ENCODE measurements at places on chromosomes 4 and X.

DNA sequence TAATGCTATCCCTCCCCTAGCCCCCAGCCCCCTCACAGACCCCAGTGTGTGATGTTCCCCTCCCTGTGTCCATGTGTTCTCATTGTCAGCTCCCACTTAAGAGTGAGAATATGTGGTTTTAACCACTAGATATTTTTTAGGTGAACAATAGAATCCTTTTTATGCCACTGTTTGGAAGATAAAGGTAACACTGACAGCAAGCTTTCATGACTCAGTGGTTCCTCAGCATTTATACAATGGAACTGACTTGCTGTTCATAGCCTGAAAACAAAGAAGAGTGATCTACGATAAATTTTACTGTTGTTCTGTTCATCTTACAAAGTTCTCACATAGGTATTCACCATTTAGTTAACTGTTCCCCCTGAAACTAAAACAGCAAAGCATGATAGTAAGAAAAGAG, 147.8 kb downstream of the ARHGAP10 start:
- H3K27me3 ChIP-seq = no peaks in the 10 kb centered on the region
- H3K27ac ChIP-seq = no peak overlapping the region
- H3K36me3 ChIP-seq = no peaks in the 10 kb centered on the region
- no peaks in the 10 kb centered on the region for H3K4me1 ChIP-seq

- H3K4me1 ChIP-seq = no peaks in the 10 kb centered on the region
- no peak for DNase-seq
- no peak overlapping the region for H3K4me3 ChIP-seq
- no peaks in the 10 kb centered on the region for H3K27me3 ChIP-seq
- no peaks in the 10 kb centered on the region for H3K36me3 ChIP-seq
These were observed 278.0 kb downstream of the FBXO8 start for GRCh38 chr4:174005422-174005821.

DNA sequence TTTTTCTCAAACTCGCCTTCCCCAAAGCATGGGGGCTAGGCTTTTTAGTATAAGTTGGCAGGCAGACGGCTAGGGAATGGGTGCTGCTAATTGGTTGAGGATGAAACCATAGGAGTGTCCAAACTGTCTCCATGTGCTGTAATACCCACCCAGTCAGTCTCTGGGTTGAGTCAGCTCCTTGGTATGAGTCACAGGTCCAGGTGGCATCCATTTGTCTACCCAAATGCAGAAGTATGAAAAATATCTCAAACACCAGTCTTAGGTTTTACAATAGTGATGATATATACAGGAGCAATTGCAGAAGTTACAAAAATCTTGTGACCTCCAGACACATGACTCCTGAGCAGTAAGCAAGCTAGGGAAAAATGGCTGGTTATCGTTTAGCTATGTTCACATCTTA, 27.4 kb upstream of the CCSER1 start:
- H3K4me1 ChIP-seq = no peaks in the 10 kb centered on the region
- no peaks in the 10 kb centered on the region for H3K27me3 ChIP-seq
- no peak overlapping the region for H3K4me3 ChIP-seq
- no peak overlapping the region for H3K27ac ChIP-seq

DNA sequence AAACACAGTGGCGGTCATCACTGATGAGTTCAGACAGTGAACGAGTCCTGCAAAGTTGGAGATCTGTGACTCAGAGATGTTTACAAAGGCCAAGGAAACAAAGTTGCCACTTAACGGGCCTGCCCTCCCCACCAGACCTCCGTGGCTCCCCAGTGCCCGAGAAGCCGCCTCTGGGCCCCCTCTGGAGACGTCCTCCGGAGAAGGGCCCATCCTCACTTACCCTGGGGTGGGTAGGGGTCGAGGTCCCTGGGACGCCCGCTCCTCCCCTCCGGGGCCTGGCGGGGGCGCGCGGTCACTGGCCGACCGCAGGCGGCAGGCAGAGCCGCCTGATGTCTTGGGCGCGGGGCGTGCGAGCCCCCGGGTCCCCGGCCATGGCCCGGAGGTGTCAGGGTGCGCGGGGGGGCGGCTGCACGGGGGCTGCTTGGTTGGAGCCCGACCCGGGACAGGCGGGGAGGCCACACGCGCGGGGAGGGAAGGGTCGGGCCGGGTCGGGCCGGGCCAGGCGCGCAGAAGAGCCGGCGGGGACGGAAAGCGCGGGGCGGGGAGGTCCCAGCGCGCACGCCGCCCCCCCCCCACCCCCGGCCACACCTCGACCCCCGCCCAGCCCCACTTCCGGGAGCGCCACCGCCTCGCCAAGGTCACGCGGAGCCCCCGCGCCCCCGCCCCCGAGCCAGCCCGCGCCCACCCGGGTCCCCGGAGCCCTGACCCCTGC, 529 bp downstream of the DHRSX start:
- H3K4me3 ChIP-seq = peak overlapping the region; percentile 64
- peak overlapping the region; percentile 29 for H3K27ac ChIP-seq
- DNase-seq = peak; percentile 23

- H3K27ac ChIP-seq = no peak overlapping the region
- no peak overlapping the region for H3K4me3 ChIP-seq
- H3K36me3 ChIP-seq = no peaks in the 10 kb centered on the region
- no peaks in the 10 kb centered on the region for H3K4me1 ChIP-seq
- no peak for DNase-seq
These were observed 514.5 kb upstream of the SLIT2 start for GRCh38 chr4:19736968-19737756.

DNA sequence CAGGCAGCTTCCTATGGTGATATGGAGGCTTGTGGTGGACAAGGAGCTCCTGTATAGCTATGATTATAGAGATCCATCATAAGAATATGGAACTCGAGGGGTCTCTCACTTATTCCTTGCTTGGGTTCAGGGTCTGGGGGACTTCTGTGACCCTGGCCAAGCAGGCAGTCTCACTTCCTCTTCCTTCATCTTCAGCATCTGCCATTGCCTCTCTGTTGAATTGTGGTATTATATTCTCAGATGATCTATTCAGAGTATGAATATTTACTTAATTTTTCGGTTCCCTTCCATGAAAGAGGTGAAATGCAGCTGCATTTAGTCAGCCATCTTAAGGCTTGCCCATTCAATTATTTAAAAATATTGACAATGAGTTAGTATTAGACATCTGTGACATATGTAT, 292.9 kb downstream of the SPIN4 start:
- no peaks in the 10 kb centered on the region for H3K27me3 ChIP-seq
- H3K27ac ChIP-seq = no peak overlapping the region
- no peaks in the 10 kb centered on the region for H3K36me3 ChIP-seq
- no peaks in the 10 kb centered on the region for H3K4me1 ChIP-seq
- H3K4me3 ChIP-seq = no peak overlapping the region

DNA sequence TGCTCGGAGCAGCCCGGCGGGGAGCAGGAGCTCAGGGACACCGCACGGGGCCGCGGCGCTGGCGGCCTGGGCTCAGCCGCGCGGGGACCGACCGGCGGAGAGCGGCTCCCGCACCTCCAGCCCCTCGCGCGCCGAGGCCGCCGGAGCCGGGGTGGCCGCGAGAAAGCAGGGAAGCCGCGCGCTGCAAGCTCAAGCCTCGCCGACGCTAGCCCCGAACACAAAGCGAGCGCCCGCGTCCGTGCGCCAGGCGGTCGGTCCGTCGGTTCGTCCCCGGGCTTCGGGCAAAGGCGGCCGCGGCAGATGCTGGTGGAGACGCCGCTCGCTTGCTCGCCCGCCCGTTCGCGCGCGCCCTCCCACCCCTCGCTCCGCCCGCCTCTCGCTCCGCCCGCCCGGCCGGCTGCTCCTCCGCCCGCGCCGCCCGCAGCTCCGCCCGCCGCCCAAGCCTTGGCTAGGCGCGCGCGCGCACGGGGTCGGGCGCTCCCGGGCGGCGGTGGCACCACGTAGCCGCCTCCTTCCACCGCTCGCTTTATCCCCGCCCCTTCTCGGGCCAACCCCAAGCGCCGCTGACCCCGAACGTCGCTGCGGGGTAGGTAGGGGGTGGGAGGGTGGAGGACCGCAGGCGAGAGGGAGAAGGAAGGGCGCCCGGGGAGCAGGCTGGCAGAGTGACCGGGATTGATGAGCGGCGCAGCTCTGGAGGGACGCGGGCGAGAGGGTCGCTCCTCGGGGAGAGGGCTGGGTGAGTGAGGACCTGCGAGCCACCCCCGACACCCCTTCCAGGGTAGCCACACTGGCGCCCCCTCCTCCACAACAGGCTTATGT, at the start of gene TSPAN5:
TSS of gene TSPAN5 (minus strand) at position 325 of the 819 bp plus-strand sequence.
- no peaks in the 10 kb centered on the region for H3K27me3 ChIP-seq
- no peaks in the 10 kb centered on the region for H3K36me3 ChIP-seq
- peak within 1 kb of the TSS; percentile 96 for H3K4me3 ChIP-seq
- peaks cover 59% of the 10 kb centered on the region for H3K4me1 ChIP-seq
- H3K27ac ChIP-seq = peak within 1 kb of the TSS; percentile 19

GRCh38 chrX:36684053-36684452, 324.1 kb upstream of the FAM47C start:
- no peak overlapping the region for H3K4me3 ChIP-seq
- no peak for DNase-seq
- no peaks in the 10 kb centered on the region for H3K4me1 ChIP-seq
- H3K27ac ChIP-seq = no peak overlapping the region

DNA sequence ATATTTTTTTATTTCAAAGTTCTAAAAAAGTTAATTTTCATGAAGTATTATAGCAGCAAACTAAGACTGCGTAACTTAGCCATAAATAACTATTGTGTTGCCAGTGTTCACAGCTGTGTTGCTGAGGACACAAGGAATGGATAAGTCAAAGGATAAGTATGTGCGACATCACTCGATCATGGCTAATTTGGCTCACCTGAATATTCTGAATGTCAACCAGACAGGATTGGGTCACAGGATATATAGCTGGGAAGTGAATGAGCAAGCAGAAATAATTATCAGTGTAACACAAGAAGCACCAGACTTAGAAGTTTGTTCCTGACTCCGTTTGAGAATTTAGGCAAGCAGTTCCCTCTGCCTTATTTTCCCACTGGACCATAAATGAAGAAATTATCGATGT, 33.9 kb downstream of the PRDM8 start:
- H3K27ac ChIP-seq = no peak overlapping the region
- peaks cover 7% of the 10 kb centered on the region for H3K27me3 ChIP-seq
- H3K36me3 ChIP-seq = no peaks in the 10 kb centered on the region
- no peak overlapping the region for H3K4me3 ChIP-seq

- no peak overlapping the region for H3K27ac ChIP-seq
- no peak for DNase-seq
- no peaks in the 10 kb centered on the region for H3K4me1 ChIP-seq
- no peaks in the 10 kb centered on the region for H3K36me3 ChIP-seq
- H3K27me3 ChIP-seq = no peaks in the 10 kb centered on the region
- H3K4me3 ChIP-seq = no peak overlapping the region
These were observed 75.3 kb upstream of the RAPGEF2 start for GRCh38 chr4:159027535-159027934.
